ENCODE measurements at places on chromosomes 5 and 9.

DNA sequence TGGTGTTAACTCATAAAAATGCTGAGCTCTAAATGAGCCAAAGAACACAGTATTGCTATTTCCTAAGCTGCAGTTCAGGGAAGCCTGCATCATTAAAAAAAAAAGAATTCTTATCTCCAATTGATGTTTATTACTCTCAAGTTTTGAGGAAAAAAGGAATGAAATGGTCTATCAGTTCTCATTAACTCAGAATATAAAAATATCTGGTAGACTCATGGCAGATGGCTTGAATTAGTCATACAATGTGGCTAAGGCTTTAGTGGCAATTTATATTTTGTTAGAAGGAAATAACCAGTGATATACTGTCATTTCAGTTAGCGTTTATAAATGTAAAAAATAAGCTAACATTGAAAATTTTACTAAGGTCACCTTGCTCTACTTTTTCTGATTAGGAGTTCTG is 1403.4 kb upstream of the C9orf72 start:
- DNase-seq = no peak

DNA sequence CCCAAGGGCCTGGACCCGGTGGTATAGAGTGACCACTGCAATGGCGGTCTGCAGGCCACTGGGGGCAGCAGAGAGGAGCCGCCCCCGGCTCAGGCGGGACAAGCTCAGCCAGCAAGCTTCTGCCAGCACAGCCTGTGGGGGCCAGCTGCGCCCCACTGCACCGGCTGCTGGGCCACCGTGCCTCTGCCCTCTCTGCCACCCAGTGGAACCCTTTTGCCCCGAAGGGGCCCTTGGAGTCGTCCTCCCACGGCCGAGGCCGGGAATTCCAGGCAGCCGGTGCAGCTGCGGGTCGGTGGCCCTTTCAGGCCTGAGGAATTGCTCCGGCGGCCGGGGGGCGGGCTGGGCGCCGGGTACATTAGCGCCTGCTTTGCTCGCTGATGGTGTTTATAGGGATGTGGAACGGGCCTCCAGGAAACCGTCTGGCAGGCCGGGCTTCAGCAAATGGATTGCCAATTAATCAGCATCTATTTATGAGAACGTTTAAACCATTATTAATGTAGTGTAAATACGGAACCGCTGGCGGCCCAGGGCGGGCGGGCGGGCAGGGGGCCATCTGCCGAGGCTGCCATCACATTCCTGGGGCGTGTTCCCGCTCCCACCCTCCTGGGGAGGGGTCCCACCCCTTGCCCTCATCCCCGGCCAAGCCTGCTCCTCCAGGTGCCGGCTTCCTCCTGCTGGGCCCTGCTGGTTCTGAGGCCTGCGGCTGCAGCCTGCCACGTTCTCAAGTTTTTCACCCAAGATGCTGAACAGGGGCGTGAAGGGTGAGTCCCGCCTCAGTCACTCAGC is 127.4 kb downstream of the BARX1 start:
- DNase-seq = no peak

- DNase-seq = no peak
Observed at GRCh38 chr5:142309747-142310318, 15.0 kb downstream of the SPRY4 start.

GRCh38 chr9:89026876-89027275 is 35.6 kb downstream of the S1PR3 start:
- DNase-seq = no peak

Data from keratinocyte (primary cell).